NCI-H187 (cell line): ENCODE measurements at places on chromosomes 12 and 14.

- DNase-seq, result no peak
Measured at GRCh38 chr12:8504351-8504750, 9.0 kb upstream of the CLEC4D start.

GRCh38 chr12:84572196-84572595 is 340.4 kb downstream of the SLC6A15 start:
- DNase-seq, result no peak

DNA sequence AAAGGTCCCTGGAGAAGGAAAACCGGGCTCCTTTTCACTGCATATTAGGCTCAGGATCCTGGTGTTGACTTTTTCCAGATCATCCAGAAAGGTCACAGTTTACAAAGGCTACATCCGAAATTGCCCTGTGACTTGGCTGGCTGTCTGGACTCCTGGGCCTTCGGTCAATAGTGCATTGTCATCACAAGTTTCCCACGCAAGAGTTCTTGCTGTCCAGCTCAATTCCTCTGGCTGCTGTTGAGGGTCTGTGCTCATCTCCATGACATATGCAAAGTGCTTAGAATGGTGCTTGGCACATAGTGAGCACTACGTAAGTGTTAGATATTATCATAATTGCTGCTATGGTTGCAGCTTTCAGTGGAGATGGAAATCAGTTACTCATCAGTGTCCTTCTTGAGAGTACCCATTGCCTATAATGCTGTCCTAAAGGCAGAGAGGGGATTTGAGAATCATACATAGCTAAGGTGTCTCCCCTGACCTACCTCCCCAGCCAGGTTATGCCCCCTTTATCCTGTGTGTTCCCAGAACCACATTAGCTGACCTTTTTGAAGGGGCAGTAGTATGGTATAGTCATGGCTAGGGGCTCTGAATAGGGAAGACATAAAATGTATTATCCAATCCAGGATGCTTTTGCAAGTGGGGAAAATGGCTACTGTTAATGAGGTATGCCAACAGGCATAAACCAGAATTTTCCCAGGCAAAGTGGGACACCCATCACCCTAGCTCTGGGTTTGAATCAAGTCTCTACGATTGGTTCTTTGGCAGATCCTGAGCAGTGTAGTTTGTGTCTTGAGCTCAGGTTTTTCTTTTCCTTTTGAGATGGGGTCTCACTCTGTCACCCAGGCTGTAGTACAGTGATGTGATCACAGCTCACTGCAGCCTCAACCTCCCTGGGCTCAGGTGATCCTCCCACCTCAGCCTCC is 132.0 kb upstream of the CCND2 start:
- DNase-seq, result no peak

- no peak for DNase-seq
Measured at GRCh38 chr12:109369831-109370230, 22.1 kb downstream of the MYO1H start.

DNA sequence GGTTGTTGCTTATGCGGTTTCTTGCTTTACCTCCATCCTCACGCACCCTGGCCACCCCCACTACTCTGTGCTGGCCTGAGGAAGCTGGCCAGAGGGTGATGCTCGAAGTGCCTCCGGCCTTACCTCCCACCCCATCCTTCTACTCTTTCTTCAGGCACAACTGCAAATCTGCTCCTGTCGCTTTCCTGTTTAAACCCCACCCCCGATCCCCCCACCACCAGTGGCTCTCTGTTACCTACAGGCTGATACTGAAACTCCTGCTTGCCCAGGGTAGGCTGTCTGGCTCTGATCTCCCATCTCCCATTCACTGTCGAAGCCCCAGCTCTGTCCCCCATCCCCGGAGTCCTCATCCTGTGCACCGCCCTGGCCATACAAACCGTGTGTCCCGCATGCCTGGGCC is 111.5 kb downstream of the PRMT8 start:
- DNase-seq, result no peak
